ENCODE measurements at places on chromosomes 2 and 18.

DNA sequence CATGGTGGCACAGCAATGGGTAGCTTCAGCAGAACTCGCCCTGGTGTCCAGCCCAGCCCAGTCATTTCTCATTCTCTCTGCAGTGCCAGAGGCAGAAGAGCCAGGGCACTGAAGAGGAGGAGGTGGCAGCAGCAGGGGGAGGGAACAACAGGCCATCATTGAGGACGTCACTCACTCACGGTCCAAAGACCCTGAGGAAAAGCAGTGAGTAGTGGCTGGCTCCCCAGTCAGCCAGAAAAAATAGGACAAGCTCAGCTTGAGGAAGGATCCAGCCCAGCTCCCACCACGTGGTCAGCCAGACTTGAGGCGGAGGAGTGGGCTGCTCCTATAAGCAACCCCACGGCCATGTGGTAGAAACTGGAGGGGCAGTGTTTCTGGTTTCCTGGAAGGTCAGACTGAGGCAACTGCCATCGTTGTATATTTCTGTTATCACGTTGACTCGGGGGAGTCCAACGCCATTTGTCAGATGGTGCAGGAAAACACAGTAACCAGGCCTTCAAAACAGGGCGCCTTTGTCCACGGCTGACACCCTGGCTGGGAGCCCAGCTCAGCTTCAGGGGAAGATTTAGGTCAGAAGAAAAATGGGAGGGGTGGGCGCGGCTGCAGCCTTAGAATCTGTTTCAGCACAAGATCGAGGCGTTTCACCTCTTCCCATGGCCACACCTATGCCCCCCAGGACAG, 19.0 kb upstream of the TMEM247 start:
- peak; percentile 65 for DNase-seq

DNA sequence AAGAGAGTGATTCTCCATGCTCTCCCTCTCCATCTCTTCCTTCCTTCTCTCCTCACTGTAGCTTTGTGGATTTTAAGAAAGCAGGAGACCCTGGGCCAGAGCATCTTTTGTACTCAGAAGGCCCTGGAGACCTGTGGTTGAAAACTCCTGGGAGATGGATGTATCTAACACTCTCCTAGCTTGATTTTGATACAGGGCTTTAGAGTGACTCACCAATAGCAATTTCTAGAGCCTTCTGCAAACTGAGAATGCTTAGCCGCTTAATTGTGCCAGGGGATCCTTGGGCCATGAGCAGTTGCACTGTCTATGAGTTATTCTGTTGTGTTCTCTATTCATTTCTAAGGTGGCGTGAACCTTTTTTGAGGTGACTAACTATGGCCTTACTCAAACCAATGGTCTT, 17.7 kb downstream of the HOXD1 start:
- no peak for DNase-seq

DNA sequence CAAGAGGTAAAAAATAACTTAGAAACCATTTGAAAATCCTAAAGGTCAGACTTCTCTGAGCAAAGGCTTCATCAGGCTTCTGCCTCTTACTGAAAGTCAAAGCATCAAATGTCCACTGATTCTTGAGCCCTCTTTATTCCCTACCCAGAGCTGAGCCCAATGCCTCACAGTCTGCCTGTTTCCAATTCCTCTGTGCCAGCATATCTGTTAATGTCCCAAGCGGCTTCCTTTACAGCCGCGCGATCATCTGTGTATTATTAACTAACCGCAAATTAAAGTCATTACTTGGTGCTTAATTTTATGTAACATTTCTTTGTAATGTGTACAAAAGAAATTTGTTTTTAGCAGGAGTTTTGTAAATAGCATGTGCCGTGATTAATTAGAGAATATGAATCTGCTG, 418.8 kb upstream of the HNRNPA3 start:
- DNase-seq, result no peak

- DNase-seq, result no peak
Observed at GRCh38 chr2:126543081-126543480, 112.9 kb upstream of the GYPC start.

DNA sequence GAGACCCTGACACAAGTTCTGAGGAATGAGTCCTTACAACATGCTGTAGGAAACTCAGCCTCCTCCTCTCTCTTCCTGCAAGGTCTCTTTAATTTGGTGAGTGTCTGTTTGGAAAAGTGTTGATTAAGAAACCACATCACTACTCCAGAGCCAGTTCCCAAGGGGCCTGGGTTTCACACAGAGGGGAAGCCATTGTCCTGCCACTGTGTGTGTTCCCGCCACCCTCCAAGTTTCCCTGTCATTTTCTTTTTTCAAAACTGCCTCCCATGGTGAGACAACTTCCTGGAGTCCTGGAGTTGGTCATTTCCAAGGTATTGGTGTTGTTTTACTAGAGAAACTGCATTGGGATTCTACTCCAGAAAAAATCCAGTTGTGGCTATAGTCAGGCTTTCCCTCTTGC, 232.0 kb upstream of the PARD3B start:
- no peak for DNase-seq

DNA sequence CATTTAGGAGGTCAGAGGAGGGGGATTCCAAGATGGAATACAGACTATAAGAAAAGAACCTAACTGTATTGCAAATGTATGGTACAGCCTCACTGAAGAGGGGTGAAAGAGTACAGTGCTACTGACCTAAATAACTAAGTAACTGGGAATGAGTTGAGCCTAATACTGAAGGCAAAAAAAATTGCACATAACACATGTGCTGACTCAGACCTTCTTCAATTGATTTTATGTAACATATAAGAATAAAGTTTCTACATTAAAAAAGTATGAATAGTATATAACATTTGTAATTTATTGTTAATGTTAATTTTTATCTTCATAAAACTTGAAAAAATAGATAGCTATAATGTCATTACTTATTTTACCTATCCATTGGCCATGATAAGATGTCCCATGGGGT, 41.7 kb downstream of the MALT1 start:
- no peak for DNase-seq

DNA sequence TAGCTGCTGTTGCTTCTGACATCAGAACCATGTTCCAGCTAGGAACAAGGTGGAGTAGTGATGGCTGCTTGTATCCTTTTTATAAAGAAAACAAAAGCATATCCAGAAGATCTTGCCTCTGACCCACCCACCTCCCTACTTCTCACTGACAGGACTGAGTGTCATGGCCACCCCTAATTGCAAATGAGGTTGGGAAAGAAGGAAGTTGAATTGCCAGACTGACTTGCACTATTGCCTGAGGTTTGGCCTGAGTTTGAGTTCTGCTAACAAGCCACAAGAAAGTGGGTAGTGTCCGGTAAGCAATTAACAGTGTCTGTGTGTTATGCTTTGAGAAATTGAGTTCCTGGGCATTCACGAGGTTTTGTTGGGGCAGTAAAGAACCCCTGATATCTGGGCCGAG, 22.8 kb downstream of the SGPP2 start:
- no peak for DNase-seq

DNA sequence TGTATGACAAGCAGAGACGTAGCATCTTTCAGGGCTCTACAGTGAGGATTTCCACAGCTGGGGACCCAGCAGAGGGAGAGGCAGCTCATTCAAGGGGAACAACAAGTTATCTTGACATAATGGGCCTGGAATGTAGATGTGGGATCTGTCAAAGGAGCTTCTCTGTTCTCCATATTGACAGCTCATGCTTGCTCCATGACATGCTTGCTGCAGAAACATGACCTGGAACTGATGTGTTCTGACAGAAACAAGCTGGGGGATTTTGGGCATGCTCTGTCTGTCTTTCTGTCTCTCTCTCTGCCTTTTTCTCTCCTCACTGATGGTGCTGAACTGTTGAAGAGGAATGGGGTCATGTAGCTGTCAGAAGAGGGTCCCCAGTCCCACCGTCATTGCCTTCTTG, 79.6 kb downstream of the MMADHC start:
- DNase-seq, result no peak
